ENCODE measurements at places on chromosomes 1 and 21. TPM values are rescaled to one million over a fixed set of nuclear protein-coding genes. Genes with fewer than 3 reads are reported as not detected.

OR2G6 gene
- under 0.01 TPM for total RNA-seq

SYT11 gene
- 29.3 TPM for total RNA-seq

RGL1 gene
- total RNA-seq: 35.1 TPM

CAPZA1 gene
- 390 TPM for total RNA-seq

PTPN22 gene
- 2.0 TPM for total RNA-seq

SPRR1A gene
- not detected for total RNA-seq

HHAT gene
- 4.2 TPM for total RNA-seq

KIFAP3 gene
- total RNA-seq: 16.0 TPM

ANGPTL1 gene
- total RNA-seq: 17.1 TPM

ACTL8 gene
- not detected for total RNA-seq

MXRA8 gene
- total RNA-seq: 367 TPM

DIPK1A gene
- 7.6 TPM for total RNA-seq

RXFP4 gene
- not detected for total RNA-seq

TLCD4 gene
- total RNA-seq: 0.29 TPM

PLD5 gene
- not detected for total RNA-seq

ZNHIT6 gene
- 9.4 TPM for total RNA-seq

FAM177B gene
- total RNA-seq: not detected

Data from placental pericyte (primary cell).